Stimulated activated CD4-positive, alpha-beta T cell treated with anti-CD3 and anti-CD28 coated beads, Interleukin-1b, Interleukin-23, amount 100 ng/mL, for 1 hour (primary cell): ENCODE measurements at places on chromosomes 12 and 14.

DNA sequence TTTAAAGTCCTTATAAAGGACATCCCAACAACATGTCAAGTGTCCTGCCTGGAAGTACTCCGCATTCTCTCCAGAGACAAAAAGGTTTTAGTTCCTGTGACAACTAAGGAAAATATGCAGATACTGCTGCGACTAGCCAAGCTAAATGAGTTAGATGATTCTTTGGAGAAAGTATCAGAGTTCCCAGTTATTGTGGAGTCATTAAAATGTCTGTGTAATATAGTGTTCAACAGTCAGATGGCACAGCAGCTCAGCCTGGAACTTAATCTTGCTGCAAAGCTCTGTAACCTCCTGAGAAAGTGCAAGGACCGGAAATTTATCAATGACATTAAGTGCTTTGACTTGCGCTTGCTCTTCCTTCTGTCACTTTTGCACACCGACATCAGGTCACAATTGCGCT is 40.2 kb downstream of the RIC8B start:
- no peak for DNase-seq

- no peak for DNase-seq
Observed at GRCh38 chr14:51246032-51246431, 6.0 kb downstream of the TMX1 start.

DNA sequence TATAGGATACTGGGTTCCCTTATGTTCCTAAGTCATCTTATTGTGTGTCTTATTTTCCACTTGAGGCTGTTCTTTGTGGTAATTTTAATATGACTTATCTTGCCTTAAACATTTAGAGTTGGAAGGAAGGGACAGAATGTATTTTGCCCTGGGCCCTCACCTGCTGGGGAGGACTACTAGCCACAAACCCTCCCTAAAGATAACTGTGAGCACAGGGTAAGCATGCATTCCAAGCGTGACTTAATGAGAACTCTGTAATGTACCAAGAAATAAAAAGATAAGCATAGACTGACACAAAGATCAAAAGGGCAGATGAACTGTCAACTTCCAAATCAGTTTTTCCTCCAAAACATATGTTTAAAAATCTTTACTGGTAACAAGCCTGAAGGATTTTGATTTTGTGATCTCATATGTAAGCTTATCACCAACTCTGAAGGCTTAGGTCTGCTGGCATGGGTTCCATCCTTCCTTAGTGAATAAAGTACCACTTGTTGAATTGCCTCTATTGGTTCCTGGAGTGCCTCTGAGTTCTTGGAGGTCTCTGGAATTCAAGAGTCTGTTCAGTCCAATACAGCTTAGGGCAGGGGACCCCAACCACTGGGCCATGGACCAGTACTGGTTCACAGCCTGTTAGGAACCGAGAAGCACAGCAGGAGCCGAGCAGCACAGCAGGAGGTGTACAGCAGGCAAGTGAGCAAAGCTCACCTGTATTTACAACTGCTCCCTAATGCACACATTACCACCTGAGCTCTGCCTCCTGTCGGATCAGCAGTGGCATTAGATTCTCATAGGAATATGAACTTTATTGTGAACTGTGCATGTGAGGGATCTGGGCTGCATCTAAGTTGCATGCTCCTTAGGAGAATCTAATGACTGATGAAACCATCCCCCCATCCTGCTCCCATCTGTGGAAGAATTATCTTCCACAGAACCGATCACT is 29.8 kb upstream of the NFYB start:
- DNase-seq = no peak

GRCh38 chr14:93926245-93926872 is 785 bp upstream of the FAM181A start:
- no peak for DNase-seq

- DNase-seq = no peak
Observed at GRCh38 chr12:46674129-46674528, 151.7 kb downstream of the SLC38A4 start.
